ENCODE measurements at places on chromosomes 1 and 21. TPM values are rescaled to one million over a fixed set of nuclear protein-coding genes. Genes with fewer than 3 reads are reported as not detected.

GRCh38 chr1:92872719-92873118 lies 40.9 kb downstream of the RPL5 start:
- no peak for DNase-seq
- H3K4me3 ChIP-seq, result no peak overlapping the region
- H3K4me1 ChIP-seq, result no peaks in the 10 kb centered on the region

- H3K36me3 ChIP-seq, result no peaks in the 10 kb centered on the region
- no peak overlapping the region for H3K27ac ChIP-seq
- H3K4me1 ChIP-seq, result no peaks in the 10 kb centered on the region
- H3K4me3 ChIP-seq, result no peak overlapping the region
- no peaks in the 10 kb centered on the region for H3K27me3 ChIP-seq
- DNase-seq, result no peak
These were observed 201.1 kb downstream of the BACH1 start for GRCh38 chr21:29499734-29500343.

GRCh38 chr1:145757420-145757819 lies 38.1 kb downstream of the CD160 start:
- no peaks in the 10 kb centered on the region for H3K36me3 ChIP-seq
- H3K4me3 ChIP-seq, result no peak overlapping the region
- DNase-seq, result no peak
- H3K27ac ChIP-seq, result no peak overlapping the region

- DNase-seq, result no peak
- H3K4me1 ChIP-seq, result no peaks in the 10 kb centered on the region
- no peak overlapping the region for H3K4me3 ChIP-seq
- no peaks in the 10 kb centered on the region for H3K27me3 ChIP-seq
- H3K27ac ChIP-seq, result no peak overlapping the region
These were observed 7.2 kb downstream of the OBSCN start for GRCh38 chr1:228214921-228215662.

GRCh38 chr1:230138561-230139239 lies 71.7 kb downstream of the GALNT2 start:
- no peak overlapping the region for H3K4me3 ChIP-seq
- no peaks in the 10 kb centered on the region for H3K27me3 ChIP-seq
- no peak overlapping the region for H3K27ac ChIP-seq
- no peak for DNase-seq
- H3K36me3 ChIP-seq, result no peaks in the 10 kb centered on the region

- H3K36me3 ChIP-seq, result no peaks in the 10 kb centered on the region
- H3K27ac ChIP-seq, result peak overlapping the region; percentile 52
- H3K27me3 ChIP-seq, result no peaks in the 10 kb centered on the region
- no peaks in the 10 kb centered on the region for H3K4me1 ChIP-seq
- no peak for DNase-seq
These were observed 43.0 kb downstream of the GNB1 start for GRCh38 chr1:1847890-1848289.

DNA sequence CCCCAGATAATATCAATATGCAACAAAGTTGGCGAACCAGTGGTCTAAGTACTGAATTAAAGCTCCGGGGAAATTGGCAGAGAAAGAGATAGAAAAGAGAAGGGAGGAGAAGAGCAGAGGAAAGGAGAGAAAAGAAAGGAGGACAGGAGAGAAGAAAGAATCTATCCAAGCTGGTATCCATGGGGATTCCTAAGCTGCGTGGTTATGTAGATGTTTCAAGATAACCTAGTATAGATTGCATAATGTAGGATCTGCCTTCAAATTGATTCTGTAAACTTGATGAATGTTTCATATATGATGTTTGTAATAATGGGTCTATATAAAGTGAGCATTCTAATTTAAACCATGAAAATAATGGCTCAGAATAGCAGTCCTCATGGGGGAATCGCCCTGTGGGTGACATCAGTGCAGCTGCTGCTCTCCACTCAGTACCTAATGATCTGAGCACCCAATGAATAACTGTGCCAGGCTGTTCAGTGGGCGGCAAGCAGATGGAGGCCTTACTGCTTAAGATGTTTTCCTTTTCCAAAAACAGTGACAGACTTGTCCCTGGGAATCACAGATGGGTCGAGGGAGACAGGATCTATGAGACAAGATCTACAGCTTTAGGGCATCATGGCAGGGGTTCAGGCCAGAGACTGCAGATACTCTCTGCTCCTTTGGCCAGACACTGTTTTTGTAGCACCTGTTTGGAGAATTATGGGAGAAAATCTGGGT lies 78.0 kb downstream of the LAMC2 start:
- H3K27me3 ChIP-seq, result no peaks in the 10 kb centered on the region
- H3K27ac ChIP-seq, result no peak overlapping the region
- H3K4me3 ChIP-seq, result no peak overlapping the region
- no peaks in the 10 kb centered on the region for H3K36me3 ChIP-seq
- no peak for DNase-seq

GRCh38 chr1:104987210-104987609 lies 1237.5 kb downstream of the AMY1C start:
- no peak overlapping the region for H3K27ac ChIP-seq
- H3K36me3 ChIP-seq, result no peaks in the 10 kb centered on the region
- DNase-seq, result no peak
- no peak overlapping the region for H3K4me3 ChIP-seq
- no peaks in the 10 kb centered on the region for H3K27me3 ChIP-seq

- DNase-seq, result no peak
- no peaks in the 10 kb centered on the region for H3K27me3 ChIP-seq
- H3K27ac ChIP-seq, result no peak overlapping the region
- no peaks in the 10 kb centered on the region for H3K4me1 ChIP-seq
These were observed 82.0 kb upstream of the RUNX3 start for GRCh38 chr1:25011943-25012638.

DNA sequence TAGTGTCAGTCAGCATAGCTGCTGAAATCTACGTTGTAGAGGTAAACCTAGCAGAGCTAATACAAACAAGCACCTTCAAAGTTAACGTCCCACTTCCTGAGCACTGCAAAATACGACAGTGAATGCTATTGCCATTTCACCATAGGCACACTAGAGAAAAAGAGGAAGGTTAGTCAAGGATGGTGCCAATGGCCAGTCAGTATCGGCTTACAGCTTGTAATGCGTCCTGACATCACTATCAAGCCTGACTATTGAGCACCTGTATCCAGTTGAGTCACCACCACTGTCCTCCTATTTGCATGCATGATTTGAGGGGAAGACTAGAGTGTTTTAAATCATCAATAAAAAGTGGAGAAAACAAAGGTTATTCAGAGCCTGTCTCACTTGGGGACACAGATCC lies 34.4 kb downstream of the NUCKS1 start:
- no peak overlapping the region for H3K27ac ChIP-seq
- H3K4me1 ChIP-seq, result no peaks in the 10 kb centered on the region
- H3K4me3 ChIP-seq, result no peak overlapping the region
- H3K36me3 ChIP-seq, result peaks cover 13% of the 10 kb centered on the region

DNA sequence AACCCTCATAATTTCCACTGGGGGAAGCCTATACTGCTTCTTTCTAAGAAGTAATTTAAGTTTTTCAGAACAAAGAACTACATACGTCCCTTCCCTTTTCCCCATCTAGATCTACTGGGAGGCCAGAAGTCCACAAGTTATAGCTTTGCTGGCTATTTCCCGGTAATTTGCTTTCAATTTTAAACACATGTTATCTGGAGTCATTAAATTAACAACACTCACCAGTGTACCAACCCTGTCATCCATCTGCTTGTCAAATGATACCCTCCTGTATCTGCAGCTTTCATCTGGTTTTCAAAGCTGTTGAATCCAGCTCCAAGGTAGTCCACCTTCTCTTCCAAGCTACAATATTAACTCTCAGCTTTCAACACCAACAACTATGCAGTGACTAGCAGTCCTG lies 466.7 kb upstream of the PKN2 start:
- no peak overlapping the region for H3K4me3 ChIP-seq
- H3K4me1 ChIP-seq, result no peaks in the 10 kb centered on the region
- no peaks in the 10 kb centered on the region for H3K27me3 ChIP-seq
- H3K27ac ChIP-seq, result no peak overlapping the region

GRCh38 chr1:25869909-25870606 lies 5.5 kb downstream of the PAQR7 start:
- H3K27me3 ChIP-seq, result no peaks in the 10 kb centered on the region
- H3K4me3 ChIP-seq, result no peak overlapping the region
- H3K36me3 ChIP-seq, result no peaks in the 10 kb centered on the region
- no peaks in the 10 kb centered on the region for H3K4me1 ChIP-seq
- DNase-seq, result no peak

DNA sequence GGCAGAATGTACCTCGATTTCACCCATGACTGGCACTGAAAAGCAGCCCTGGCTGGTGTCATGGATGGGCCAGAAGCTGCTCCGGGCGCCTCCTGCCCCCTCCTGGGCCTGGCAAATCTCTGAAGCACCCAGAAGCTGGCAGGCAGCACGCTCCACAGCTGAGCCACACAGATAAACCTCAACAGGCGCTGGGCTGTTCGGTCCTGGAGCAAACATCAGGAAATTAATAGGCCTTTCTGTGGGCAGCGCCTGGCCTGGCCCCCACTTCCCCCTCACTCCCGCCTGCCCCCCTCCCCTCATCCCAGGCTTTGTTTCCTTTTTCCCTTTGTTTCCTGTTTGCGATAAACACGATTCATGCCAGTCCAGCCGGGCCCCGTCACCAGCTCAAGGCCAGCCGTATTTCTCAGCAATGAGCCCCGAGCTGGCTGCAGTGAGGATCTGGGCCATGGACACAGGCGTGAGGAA lies 20.1 kb upstream of the DISP3 start:
- no peak overlapping the region for H3K4me3 ChIP-seq
- H3K27ac ChIP-seq, result no peak overlapping the region
- peaks cover 44% of the 10 kb centered on the region for H3K27me3 ChIP-seq
- no peaks in the 10 kb centered on the region for H3K36me3 ChIP-seq
- DNase-seq, result no peak

DNA sequence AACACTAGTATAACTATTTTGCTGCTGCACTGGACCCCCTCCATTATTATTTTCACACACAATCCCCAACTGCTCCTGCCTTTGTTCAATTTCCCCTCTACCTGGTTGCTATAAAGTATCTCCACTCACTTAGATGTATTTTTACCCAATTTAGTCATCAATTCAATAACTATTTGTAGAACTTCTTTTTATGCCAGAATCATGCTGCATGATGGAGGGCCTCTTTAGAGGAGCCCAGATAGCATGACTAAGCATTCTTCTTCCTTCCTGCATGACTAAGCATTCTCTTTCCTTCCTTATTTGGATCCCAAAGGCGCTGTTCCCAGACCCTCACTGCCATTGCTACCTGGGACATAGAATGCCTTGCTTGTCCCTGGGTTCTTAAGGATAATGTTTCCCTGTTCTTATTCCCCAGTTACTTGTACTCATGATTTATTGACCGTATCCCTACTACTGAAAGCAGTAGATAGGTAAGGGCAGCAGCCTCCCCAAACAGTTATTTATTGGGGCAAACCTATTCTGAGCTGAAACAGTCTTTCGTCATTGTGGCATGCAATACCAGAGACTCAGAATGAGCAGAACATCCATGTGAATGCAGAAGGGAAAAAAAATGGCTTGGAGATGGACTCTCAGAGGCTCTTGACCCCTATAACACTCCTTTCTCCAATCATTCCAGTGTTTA lies 89.3 kb upstream of the AKT3 start:
- no peaks in the 10 kb centered on the region for H3K36me3 ChIP-seq
- H3K27ac ChIP-seq, result no peak overlapping the region
- H3K27me3 ChIP-seq, result peaks cover 5% of the 10 kb centered on the region
- no peak overlapping the region for H3K4me3 ChIP-seq

GRCh38 chr1:203797948-203798655 lies 2.7 kb downstream of the ZBED6 start:
- H3K36me3 ChIP-seq, result no peaks in the 10 kb centered on the region
- peaks cover 8% of the 10 kb centered on the region for H3K4me1 ChIP-seq
- H3K4me3 ChIP-seq, result peak overlapping the region; percentile 86
- H3K27me3 ChIP-seq, result no peaks in the 10 kb centered on the region
- no peak overlapping the region for H3K27ac ChIP-seq
- DNase-seq, result peak; percentile 37

- H3K36me3 ChIP-seq, result no peaks in the 10 kb centered on the region
- no peaks in the 10 kb centered on the region for H3K27me3 ChIP-seq
- peak overlapping the region; percentile 19 for H3K27ac ChIP-seq
- no peak for DNase-seq
- no peak overlapping the region for H3K4me3 ChIP-seq
These were observed 9.0 kb upstream of the PLA2G2A start for GRCh38 chr1:19988267-19989006.

- H3K27ac ChIP-seq, result peak overlapping the region; percentile 68
- peaks cover 47% of the 10 kb centered on the region for H3K4me1 ChIP-seq
- no peak for DNase-seq
- no peaks in the 10 kb centered on the region for H3K36me3 ChIP-seq
These were observed 11.2 kb downstream of the MEF2D start for GRCh38 chr1:156489166-156489934.

GRCh38 chr1:21607549-21608529 lies 61.3 kb downstream of the RAP1GAP start:
- DNase-seq, result no peak
- no peaks in the 10 kb centered on the region for H3K4me1 ChIP-seq
- H3K4me3 ChIP-seq, result no peak overlapping the region
- H3K27me3 ChIP-seq, result no peaks in the 10 kb centered on the region

GRCh38 chr1:115373305-115373704 lies 35.3 kb upstream of the NGF start:
- no peaks in the 10 kb centered on the region for H3K27me3 ChIP-seq
- no peaks in the 10 kb centered on the region for H3K4me1 ChIP-seq
- no peak overlapping the region for H3K27ac ChIP-seq
- H3K36me3 ChIP-seq, result no peaks in the 10 kb centered on the region
- DNase-seq, result no peak
- H3K4me3 ChIP-seq, result no peak overlapping the region

DNA sequence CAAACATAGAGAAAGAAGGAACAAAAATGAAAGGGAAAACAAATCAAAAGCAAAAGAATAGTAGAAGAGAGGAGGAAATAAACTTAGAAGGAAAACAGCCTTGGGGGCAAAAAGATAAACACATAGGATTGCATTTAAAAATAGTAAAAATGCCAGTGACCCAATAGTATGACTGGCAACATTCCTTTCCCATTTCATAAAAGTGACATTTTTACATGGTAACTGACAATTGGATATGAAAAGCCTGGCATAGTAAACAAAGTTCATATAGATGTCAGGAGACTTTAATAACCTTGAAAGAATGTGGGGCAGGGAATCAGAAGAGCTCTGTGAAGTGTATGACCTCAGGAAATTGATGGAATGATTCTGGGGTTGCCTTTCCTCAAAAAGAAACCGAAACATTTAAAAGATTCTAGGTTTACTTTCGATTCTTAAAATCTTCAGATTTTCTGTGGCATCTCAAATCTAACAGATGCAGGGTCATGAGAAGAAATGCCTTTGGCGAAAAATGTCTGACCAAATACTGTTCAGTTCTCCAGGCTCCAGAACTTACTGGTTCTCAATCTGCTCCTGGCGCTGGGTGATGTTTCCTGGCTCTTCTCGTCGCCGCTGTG lies 33.7 kb downstream of the SPTA1 start:
- H3K36me3 ChIP-seq, result no peaks in the 10 kb centered on the region
- H3K4me3 ChIP-seq, result peak overlapping the region; percentile 21
- no peak overlapping the region for H3K27ac ChIP-seq
- H3K4me1 ChIP-seq, result no peaks in the 10 kb centered on the region
- no peaks in the 10 kb centered on the region for H3K27me3 ChIP-seq

CHI3L1 gene
- 14.2 TPM for total RNA-seq

WNT3A gene
- total RNA-seq, result 0.29 TPM

GPATCH3 gene
- 13.5 TPM for total RNA-seq

BACE2 gene
- total RNA-seq, result 94.4 TPM

TAS1R1 gene
- total RNA-seq, result not detected

H3-3A gene
- 287 TPM for total RNA-seq

RGS16 gene
- 1.3 TPM for total RNA-seq

TSTD1 gene
- total RNA-seq, result 217 TPM

SEMA6C gene
- total RNA-seq, result 6.4 TPM

UBASH3A gene
- total RNA-seq, result 0.66 TPM

AMIGO1 gene
- total RNA-seq, result 6.4 TPM

ADGRL4 gene
- 74.4 TPM for total RNA-seq

CHAF1B gene
- 0.64 TPM for total RNA-seq

TSPAN1 gene
- total RNA-seq, result 0.48 TPM

KCNC4 gene
- total RNA-seq, result 12.6 TPM

OLIG1 gene
- not detected for total RNA-seq

CCDC185 gene
- total RNA-seq, result not detected

Measured in breast epithelium (tissue), 4 donors.